Pons (tissue), 1 donor: ENCODE measurements at places on chromosomes 13 and 19.

- DNase-seq, result no peak
These were observed 888.6 kb downstream of the DIAPH3 start for GRCh38 chr13:59274958-59275727.

DNA sequence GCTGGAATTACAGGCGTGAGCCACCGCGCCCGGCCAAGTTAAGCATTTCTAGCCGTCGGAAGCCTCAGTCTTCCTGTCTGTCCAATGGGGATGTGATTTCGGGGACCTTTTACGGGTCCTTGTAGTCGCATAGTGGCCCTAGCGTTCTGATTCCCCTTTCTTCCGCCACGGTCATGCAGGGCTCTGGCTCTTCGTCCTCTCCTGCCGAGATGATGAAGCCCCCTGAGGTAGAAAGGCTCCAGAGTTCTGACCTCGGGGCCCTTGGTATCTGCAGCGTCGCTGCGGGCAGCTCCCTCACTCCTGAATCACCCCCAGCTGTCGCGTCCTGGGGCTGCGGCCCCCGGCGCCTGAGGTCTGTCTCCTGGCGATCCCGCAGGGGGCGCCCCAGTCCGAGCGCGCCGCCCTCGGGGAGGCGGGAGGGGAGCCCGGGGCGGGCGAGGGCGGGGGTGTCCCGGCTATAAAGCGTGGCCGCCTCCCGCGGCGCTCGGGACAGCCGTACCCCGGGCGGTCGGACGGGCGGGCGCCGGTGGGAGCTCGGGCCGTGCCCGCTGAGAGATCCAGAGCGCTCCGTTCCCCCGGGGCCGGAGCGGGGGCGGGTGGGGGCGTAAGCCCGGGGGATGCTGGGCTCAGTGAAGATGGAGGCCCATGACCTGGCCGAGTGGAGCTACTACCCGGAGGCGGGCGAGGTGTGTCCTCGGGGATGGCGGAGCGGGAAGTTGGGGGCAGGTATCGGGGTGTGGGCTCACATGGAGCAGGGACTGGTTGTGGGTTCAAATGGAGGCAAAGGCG lies at the start of gene FOXA3:
TSS of gene FOXA3 (plus strand) at position 487 of the 789 bp plus-strand sequence. CDS start at position 618, 131 bp downstream.
- DNase-seq, result no peak

GRCh38 chr13:93776936-93777335 lies 550.3 kb downstream of the GPC6 start:
- DNase-seq, result no peak

GRCh38 chr13:21336609-21337349 lies 122.3 kb downstream of the ZDHHC20 start:
- no peak for DNase-seq

GRCh38 chr13:71605744-71606143 lies 261.3 kb downstream of the DACH1 start:
- no peak for DNase-seq

DNA sequence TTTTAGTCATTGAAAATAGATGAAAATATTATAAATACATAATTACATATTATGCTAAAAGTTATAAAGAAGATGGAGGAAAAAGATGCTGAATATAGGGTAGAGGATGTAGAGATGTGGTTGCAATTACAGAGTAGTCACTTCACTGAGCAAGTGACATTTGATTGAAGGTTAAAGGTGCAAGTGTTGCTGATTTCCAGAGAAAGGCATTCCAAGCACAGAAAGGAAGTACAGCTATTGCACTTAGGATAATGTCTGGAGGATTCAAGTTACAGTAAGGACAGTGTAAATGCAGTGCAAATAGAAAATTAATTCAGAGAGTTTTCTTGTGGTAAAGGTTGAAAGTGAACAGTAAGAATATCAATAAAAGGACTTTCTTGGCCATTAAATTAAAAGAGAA lies 1721.8 kb downstream of the PCDH9 start:
- no peak for DNase-seq

- no peak for DNase-seq
These were observed 14.4 kb upstream of the CEBPA start for GRCh38 chr19:33316541-33317264.

GRCh38 chr19:40745402-40745780 lies 4.9 kb downstream of the ACTMAP start:
- no peak for DNase-seq

- DNase-seq, result no peak
These were observed 25.4 kb downstream of the ITM2B start for GRCh38 chr13:48258430-48258829.

DNA sequence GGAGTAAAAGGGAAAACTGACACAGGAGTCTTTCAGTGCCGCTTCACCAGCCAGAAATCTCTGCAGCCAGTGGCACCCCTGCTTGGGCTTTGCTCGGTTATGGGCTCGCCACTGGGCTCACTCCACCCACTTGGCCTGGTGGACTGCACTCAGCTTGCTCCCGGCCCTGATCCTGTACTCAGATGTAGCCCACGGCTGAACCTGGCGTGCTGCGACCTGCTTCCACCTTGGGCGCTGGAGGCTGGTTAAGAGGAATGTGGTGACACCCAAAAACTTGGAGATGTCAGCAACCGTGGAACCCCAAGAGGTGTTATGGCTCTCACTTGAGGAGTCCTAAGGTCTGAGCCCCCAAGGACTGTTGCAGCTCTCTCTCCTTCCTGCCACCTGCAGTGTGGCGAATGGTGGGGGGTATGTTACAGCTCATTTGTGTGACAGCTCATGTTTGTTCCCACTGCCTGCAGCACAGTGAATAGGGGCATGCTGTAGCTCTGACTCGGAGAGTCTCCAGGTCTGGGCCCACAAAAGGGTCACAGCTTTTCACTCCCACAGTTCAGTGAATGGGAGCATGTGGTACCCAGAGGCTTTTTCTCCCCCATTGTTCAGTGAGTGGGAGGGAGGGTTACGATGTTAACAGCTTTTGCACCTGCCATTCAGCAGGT lies 1124.5 kb upstream of the ATXN8OS start:
- no peak for DNase-seq

- no peak for DNase-seq
These were observed 214.4 kb upstream of the ZNF507 start for GRCh38 chr19:32131005-32131404.

- no peak for DNase-seq
These were observed 10.9 kb downstream of the FREM2 start for GRCh38 chr13:38697628-38698333.

DNA sequence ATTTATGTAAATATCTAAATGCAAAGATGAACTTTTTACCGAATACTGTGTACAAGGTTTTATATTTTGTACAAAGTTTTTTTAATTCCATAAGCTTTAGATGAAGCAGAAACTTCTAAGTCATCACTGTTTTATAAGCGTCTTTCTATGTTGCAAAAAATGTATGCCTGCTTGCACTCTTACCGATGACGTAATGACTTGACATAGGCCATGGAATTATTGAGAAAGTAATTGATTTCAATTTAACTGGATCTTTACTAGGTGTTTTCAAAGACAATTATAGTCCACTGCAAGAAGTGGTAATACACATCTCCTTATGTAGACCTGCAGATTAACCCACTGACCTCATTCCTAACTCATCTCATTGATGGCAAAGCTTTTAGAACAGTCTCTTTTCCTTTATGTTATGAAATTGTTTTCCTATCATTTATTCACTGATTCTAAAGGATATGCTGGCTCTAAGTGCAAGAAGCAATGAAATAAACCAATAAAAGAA lies 10.4 kb downstream of the DACH1 start:
- no peak for DNase-seq

DNA sequence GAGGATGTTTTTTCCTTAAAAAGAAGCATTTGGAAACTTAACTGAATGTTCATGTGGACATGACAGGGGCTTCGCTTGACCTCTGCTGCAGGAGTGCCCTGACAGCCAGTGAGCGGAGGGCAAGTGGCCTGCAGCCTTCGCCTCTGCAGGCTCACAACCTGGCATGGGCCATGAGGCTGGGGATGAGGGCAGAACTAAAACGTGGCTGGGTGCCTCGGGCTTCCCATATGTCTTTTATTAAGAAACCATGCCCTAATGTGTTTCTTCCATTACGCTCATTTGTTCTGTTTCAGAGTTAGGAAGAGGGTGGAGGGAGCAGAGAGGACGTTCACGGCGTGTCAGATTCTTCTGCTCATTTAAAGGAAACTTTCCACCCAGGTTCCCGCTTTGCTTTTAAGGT lies 2.9 kb downstream of the ARHGEF7 start:
- no peak for DNase-seq

GRCh38 chr13:72437458-72437857 lies 290.0 kb downstream of the MZT1 start:
- DNase-seq, result no peak
